ENCODE measurements at places on chromosomes 12 and 14.
A peak's percentile ranks its signal among the peaks of the same experiment; 100 is the strongest.

DNA sequence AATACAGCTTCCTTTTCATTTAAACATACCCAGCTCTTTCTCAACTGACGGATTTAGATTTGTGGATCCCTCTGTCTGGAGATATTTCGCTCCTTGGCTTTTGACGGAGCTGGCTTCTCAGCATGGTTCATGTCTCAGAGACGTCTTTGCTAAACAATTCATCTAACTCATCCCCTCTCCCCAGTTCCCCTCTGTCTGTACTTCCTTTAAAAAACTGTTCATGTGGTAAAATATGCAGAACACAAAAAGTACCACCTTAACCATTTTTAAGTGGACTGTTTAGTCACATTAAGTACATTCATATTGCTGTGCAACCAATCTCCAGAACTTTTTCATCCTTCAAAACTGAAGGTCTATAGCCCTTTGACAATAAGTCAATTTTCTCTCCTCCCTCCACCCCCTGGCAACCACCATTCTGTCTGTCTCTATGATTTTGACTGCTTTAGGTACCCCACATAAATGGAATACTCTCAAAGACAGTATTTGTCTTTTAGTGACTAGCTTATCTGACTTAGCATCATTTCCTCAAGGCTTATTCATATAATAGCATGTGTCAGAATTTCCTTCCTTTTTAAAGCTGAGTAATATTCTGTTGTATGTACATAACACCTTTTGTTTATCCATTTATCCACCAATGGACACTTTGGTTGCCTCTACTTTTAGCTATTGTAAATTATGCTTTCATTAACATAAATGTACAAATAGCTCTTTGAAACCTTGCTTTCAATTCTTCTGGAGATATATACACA, 399.8 kb upstream of the SOX5 start:
- no peak for DNase-seq

DNA sequence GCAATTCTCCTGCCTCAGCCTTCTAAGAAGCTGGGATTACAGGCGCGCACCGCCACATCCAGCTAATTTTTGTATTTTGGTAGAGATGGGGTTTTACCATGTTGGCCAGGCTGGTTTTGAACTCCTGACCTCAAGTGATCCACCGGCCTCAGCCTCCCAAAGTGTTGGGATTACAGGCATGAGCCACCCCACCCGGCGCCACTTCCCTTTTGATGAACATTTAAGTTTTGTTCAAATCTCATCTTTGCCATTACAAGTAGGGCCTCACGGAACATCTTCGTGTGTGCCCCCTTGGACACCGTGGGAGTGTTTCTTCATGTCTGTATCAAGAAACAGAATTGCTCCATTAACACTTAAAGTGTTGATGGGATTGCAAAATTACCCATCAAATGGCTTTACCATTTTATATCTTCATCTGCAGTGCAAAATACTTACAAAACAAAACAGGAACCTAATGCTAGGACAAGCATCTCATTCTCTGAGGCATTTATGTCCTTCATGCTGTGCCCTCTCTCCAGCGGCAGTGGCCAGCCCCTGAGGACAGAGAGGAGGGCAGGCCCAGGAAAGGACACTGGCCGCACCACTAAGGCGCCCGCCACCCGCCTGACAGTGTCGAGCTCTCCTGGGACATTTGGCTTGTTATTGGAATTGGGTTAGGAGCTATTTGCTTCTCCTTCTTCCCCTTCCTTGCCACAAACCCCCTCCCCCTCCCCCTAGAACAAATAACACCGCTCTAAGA, 61.7 kb downstream of the RFX4 start:
- no peak for DNase-seq

DNA sequence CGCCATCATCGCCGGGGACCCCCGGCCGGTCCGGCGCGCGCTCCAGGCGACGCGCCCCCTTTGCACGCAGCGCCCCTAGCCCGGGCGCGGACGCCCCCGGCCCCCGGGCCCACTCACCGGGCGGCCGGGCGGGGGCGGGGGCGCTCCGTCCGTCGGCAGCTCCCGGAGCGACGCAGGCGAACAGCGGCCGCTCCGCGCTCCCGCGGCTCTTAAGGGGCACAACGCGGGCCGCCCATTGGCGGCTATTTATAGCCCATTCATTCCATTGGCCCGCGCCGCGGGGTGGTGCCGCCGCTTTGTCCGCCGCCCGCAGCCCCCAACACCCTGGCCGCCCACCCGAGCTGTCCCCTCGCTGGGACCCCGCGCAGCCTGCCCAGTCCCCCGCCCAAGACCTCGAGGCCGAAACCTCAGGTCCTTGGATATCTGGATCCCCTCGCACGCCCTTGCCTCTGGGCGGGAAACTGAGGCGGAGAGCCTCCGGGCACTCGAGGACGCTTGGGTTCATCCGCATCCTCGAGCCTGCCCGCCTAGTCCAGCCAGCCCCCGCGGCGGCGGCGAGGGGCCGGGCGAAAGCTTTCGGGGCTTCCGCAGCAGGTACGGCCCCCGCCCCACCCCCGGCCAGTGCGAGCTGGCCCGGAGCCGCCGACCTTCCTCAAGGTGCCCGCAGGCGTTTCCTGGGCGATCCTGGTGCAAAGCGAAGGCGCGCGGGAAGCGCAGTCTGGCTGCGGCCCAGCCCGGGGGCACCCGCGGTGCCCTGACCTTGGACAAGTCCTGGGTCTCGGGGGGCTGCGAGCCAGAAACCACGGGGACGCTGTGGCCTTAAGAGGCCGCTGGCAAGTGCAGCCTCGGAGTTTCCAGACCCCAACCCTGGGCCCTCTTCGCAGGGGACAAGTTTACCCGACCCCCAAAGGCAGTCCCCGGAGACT, at the start of gene CKB:
Gene CKB (minus strand): TSS at position 182 of the 926 bp plus-strand sequence. CDS start 337 bp downstream, outside the sequence.
- DNase-seq = peak; percentile 27

GRCh38 chr14:92603309-92604242, 90.0 kb downstream of the RIN3 start:
- DNase-seq = peak; percentile 65

DNA sequence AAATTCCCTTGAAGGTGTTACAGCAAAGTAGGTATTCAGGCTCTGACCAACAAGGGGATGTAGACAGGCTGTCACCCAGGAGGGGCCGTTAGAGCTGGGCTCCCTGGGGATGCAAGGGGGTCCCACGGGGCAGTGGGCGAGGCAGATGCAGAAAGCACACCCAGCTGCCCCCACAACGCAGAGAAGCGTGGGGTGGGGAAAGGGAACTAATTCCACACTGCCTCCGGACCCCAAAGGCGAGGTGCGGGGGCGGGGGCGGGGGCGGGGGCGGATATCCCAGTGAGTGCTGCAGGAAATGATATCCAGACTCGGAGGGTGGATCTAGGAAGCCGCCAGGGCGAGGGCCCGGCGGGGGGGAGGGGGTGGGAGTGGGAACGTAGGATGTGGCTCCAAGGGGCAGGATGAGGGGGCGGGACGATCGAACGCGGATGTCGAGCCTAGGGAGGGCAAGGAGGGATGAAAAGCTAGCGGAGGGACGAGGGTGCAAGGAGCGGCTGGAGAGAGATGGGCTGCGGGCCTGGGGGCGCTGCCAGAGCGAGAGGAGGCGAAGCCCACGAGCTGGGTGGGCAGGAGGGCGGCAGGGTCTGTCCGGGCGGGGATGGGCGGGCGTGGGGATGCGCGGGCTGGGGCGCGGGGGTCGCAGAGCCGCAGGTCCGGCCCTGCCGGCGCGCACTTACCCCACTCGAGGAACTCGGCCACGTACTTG, 874 bp downstream of the CDC42BPB start:
- no peak for DNase-seq

GRCh38 chr12:118183711-118184110, 47.8 kb downstream of the PEBP1 start:
- DNase-seq = no peak

- DNase-seq = no peak
These were observed at the start of gene KCNA1 for GRCh38 chr12:4909734-4910501. Gene KCNA1 (plus strand): TSS chr12:4909905. CDS start chr12:4911379, 1,474 bp downstream.

GRCh38 chr14:64501411-64502171, 2.0 kb downstream of the ZBTB25 start:
- peak; percentile 87 for DNase-seq

DNA sequence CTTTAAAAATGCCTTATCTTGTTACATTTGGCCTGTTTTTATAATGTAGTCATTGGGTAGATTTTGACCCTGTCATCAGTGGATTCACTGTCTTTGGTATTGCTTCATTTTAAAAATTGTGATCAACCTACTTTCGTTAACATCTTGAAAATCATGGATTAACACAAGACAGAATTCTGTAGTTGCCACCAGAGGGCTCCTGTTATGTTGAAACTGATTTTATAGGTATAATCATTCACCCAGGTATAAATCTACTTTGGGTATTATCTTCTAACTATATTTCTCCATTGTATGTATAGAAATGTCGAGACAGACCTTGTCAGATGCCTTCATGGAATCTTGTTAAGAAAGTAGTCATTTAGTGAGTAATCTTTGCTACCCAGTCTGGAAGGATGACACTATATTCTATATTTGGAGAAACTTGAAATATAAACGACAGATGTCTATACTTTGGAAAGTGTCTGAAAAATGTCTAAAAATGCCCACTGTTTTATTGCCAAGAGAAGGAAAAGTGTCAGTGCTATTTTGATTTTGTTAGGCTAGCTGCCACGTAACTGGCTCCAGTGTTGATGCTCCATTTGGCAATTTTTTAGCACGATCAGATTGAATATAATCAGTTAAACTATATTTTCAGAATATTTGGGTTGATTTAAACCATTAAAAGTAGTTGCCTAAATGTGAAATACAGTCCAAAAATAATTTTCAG, 129.4 kb downstream of the PELI2 start:
- DNase-seq = peak; percentile 36

GRCh38 chr12:52295663-52296062, 4.3 kb upstream of the KRT81 start:
- DNase-seq = peak; percentile 31

DNA sequence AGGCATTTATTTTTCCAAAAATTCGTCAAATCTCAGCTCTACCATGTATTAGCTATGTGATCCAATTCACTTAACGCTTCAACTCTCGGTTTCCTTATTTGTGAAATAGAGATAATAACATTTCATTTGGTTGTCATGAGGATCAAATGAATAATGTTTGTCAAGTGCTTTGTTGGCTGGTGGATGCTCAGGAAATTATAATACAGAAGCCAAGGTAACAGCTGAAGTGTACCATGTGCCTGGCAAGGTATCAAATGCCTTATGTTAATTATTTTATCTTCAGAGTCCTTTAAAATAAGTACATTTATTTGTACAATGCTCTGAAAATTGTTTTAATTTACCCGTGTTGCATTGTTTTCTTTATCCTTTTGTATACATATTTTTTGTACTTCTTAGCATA, 6.1 kb upstream of the PRKCH start:
- no peak for DNase-seq

DNA sequence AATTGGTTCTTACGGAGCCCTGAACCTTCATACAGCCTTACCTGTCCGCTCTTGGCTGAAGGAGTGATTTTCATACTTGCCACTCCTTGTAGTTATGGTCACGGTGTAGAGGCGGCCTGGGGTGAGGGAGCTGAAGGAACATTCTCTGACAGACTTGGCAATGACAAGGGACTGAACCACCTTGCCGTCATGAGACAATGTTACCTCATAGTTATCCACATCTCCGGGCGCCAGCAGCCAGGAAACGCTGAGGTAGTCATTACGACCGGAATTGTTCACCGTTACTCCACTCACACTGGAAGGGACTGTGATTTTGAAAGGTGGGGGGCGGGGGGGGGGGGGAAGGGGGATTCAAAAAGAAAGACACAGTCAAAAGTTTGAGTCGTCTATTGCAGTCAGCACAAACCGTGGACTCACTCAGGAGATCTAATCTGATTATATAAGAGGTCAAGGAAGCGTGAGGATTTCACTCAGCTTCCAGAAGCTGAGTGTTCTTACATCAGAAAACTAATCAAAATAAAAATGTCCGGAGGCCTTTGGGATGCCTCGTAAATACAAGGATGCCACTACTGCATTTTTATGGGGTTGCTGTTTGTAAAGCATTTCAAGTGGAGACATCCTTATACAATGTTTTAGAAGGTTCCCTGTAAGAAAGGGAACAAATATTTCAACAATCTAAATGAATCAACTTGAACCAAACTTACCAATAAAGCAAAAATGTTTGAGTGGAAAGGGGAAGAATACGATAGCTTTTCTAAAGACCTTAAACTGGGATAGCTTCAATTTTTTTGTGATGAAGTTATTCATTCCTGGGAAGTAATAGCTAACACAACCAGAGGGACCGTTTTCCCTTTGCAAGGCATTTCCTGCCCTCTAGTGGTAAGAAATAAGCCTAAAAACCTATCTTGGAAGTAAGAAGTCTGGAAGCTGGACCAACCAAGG, 60.6 kb downstream of the PTPRB start:
- peak; percentile 80 for DNase-seq

- peak; percentile 61 for DNase-seq
These were observed 23.6 kb upstream of the USP44 start for GRCh38 chr12:95574799-95575452.

DNA sequence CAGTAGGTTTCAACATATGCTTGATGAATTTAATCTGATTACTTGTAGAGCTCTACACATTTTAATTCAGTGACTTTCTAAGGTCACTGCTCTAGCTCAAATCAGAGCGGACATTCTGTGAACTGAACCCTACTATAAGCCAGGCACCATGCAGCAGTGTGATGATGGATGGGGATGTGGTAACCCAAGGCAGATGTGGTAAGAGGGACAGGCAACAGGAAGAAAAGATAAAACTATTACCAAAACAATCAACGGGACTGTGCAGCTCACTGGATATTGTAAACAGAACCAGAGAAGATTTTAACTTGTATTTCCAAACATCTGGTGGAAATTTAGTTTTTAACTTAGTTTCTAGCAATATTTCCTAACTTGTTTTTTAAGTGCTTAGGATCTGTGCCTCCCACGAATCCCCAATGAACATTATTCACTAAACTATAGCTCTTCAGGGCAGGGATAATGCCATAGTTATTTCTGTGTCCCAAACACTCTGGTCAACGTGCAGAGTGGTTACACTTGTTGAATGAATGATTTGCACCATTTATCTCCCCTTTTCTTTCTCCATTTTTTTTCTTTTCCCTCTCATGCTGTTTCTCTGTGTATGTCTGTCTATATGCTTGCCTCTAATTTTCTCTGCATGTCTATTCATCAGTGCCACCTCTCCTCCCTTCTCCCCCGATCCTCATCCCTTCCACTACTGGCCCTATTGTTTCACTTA, 3.0 kb downstream of the ERO1A start:
- DNase-seq = no peak

DNA sequence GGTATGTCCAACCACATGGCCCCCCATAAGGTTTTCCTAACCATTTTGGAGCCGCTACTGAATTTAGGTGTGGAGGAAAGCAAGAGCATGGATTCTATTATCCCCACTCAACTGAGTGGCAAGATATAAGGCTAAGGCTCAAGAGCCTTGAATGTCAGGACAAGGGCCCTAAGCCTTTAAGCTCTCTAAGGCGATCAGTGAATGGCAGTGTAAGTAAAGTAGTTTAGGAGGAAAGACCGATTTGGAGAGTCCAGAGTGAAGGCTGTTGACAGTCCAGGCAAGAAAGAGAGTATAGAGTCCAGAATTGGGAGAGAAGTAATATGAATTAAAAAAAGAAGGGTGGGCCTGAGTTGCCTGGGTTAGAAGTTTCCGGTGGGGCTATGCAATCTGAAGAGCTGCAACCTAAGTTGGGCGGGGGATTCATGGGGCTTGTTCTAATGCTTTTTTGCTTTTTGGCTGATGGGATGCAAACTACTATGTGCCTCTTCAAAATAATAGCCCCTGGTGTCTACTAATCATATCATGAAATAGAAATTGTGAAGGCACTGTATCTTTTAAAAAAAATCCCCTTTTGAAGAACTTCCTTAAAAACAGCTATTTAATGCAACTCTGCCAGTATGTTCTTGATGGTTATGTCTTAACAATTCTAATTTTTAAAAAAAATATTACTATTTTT, at the start of gene SPIC:
Gene SPIC (plus strand): TSS at position 626 of the 676 bp plus-strand sequence. CDS start 1,569 bp downstream, outside the sequence.
- no peak for DNase-seq
